ENCODE measurements at places on chromosomes 13 and 19.
A peak's percentile ranks its signal among the peaks of the same experiment; 100 is the strongest.

GRCh38 chr19:39970425-39970674 lies 615 bp upstream of the PSMC4 start:
- DNase-seq, result no peak

- no peak for DNase-seq
Observed at GRCh38 chr19:31572976-31573298, 223.7 kb upstream of the TSHZ3 start.

DNA sequence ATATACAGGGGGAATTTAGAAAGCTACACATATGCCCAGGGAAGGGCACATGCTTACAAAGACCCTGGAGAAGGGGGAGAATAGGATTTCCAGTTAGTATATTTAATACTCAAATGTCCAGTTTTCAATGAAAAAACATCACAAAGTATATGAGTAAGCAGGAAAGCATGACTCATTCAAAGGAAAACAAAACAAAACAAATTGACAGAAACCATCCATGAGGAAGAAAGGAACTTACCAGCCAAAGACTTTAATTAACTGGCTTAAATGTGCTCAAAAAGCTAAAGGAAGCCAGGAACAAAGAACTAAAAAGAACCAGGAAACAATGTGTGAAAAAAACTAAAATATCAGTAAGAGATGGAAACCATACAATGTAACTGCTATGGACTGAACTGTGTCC lies 716.2 kb upstream of the ARGLU1 start:
- DNase-seq, result peak; percentile 14

- DNase-seq, result peak; percentile 9
Observed at GRCh38 chr13:46113596-46113995, 8.8 kb upstream of the CPB2 start.

- DNase-seq, result no peak
Observed at GRCh38 chr13:49366841-49367240, 77.0 kb downstream of the CAB39L start.

DNA sequence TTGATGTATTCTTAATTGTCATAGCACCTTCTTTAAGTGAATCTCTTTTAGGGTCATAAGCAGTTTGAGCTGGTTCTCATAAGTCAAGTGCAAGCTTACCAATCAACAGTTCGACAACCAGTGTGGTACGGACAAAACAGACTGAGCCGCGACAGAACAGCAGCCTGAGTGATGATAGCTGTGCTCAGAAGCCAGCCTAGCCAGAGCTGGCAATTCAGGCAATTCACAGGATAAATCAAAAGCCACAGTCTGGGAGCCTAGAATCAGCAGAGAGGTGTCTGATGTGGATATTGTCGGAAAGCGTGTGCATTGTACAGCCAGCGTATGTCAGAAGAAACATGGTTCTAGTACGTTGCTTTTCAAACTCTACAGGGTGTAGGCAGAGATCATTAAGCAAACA lies 14.9 kb downstream of the UBE2L5 start:
- DNase-seq, result no peak

DNA sequence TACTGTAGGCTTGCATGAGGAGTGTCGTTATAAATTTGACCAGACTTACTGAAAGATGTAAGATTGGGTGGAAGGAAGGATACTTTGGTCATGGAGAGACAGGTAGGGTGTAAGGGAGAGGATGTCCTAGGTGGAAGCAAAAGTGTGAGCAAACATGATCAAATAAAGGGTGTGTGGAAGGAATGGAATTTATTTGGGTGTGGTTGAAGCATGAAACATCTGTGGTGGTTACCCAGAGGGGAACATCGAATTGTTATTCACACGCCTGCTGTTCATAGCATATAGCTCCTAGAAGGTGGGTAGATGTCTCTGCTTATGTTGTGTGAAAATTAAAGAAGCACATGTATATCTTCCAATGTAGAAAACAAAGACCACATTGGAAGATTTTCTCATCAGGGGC lies 157.7 kb downstream of the ATP8A2 start:
- DNase-seq, result no peak

DNA sequence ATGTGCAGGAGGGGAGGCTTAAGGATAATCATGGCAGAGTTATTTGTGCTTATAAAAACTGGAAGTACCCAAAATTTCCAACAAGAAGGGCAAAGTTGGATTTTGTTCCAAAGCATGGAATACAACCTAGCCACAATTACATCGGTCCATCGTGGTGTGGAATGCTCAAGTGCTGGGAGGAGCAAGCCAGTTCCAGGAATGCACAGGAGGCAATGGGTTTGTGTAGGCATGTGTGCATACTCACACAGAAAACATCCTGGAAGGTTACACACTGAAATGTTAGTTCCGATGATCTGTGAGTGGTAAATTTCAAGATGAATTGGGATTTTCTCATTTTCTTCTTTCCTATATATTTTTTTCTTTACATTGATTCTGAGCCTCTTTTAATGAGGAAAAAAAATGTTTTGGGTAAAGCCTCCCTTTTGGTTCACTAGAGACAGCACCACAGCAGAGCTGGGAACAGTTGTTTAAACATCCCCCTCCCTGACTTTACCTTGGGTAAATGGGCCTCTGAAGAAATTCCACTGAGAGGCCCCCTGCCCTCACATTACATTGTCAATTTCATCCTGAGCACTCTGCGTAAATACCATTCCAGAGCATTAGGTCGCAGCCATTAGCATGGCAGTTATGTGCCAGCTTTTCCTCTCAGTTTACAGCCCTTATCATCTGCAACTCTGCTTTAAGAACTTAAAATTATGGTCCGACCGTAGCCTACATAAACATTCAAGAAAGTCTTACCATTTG lies 122.0 kb downstream of the UQCRFS1 start:
- DNase-seq, result no peak

GRCh38 chr13:60397704-60398378 lies 821 bp downstream of the TDRD3 start:
- peak; percentile 78 for DNase-seq

DNA sequence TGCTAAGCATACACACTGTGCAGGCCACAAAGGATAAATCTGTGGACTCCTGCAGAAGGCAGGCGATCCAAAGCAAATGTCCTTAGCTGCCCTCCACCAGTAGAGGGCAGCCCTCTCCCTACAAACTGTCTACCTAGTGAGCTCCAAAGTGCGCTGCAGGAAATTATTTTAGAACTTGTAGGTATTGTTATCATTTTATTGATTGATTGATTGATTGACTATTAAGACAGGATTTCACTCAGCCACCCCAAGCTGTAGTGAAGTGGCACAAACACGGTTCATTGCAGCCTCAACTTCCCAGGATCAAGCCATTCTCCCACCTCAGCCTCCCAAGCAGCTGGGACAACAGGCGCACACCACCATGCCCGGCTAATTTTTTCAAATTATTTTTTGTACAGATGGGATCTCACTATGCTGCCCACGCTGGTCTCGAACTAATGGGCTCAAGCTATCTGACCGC lies 37.3 kb downstream of the RNF6 start:
- peak; percentile 84 for DNase-seq

- no peak for DNase-seq
Observed at GRCh38 chr19:8457827-8458226, 13.1 kb downstream of the HNRNPM start.

- no peak for DNase-seq
Observed at GRCh38 chr13:83344518-83344917, 537.8 kb downstream of the SLITRK1 start.

- no peak for DNase-seq
Observed at GRCh38 chr19:40704491-40705361, 12.0 kb downstream of the COQ8B start.

- no peak for DNase-seq
Observed at GRCh38 chr13:101955764-101956163, 446.1 kb downstream of the FGF14 start.

DNA sequence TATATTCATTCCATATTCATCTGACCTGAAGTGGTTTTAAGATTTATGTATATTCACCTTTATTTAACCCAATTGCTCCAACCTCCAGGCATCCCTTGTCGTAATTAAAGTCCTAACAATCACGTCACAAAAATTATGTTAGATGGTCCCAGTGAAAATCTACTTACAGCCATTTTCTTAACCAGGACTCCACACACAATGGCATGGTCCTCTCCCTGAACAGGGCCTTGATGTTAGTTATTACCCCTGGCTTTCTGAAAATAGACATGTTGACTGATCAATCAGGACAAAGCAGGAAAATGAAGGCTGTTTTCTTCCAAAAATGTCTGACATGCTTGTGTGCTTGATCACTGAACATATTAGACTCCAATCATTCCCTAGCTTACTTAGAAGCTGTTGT lies 542.7 kb upstream of the SLITRK5 start:
- no peak for DNase-seq

- DNase-seq, result no peak
Observed at GRCh38 chr13:77620138-77620537, 77.3 kb upstream of the SLAIN1 start.

DNA sequence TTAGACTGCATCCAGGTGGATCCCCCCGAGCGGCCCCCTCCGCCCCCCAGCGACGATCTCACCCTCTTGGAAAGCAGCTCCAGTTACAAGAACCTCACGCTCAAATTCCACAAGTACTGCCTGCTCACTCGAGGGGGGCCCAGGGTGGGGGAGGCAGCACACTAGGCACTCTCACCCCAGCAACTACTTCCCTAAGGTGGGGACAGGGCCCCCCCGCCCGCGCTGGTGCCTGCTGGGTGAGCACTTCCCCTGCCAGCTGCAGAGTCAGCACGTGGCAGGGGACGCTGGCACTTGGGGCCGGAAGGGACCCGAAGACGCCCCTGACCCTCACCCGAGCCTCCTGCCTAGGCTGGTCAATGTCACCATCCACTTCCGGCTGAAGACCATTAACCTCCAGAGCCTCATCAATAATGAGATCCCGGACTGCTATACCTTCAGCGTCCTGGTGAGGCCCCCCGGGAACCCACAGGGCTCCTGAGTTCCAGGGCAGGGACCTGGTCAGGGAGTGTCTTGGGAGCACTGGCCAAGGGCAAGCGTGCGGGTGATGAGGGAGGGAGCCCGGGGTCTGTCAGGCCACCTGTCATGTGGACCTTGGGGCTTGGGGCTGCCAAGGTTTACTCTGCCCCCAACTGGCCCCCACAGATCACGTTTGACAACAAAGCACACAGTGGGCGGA lies 5.2 kb downstream of the MCOLN1 start:
- no peak for DNase-seq

GRCh38 chr13:22061806-22062391 lies 391.0 kb downstream of the FGF9 start:
- no peak for DNase-seq

DNA sequence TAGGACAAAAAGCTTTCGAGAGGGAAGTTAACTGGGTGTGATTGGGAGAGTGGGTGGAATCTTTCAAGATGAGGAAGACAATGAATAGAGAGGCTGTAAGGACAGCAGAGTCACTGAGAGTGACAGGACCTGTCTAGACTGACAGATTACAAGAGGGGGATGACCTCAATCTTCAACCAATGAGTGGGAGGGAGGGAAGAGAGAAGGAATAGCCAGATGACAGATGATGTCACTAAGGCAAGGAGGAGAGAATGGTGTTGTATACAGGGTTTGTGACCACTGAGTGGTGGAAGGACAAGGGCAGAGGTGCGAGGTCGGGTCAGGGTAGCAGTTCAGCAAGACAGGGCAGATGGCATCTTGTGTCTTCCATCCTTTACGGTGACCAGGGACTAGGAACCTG lies 5.8 kb upstream of the ILF3 start:
- DNase-seq, result no peak

DNA sequence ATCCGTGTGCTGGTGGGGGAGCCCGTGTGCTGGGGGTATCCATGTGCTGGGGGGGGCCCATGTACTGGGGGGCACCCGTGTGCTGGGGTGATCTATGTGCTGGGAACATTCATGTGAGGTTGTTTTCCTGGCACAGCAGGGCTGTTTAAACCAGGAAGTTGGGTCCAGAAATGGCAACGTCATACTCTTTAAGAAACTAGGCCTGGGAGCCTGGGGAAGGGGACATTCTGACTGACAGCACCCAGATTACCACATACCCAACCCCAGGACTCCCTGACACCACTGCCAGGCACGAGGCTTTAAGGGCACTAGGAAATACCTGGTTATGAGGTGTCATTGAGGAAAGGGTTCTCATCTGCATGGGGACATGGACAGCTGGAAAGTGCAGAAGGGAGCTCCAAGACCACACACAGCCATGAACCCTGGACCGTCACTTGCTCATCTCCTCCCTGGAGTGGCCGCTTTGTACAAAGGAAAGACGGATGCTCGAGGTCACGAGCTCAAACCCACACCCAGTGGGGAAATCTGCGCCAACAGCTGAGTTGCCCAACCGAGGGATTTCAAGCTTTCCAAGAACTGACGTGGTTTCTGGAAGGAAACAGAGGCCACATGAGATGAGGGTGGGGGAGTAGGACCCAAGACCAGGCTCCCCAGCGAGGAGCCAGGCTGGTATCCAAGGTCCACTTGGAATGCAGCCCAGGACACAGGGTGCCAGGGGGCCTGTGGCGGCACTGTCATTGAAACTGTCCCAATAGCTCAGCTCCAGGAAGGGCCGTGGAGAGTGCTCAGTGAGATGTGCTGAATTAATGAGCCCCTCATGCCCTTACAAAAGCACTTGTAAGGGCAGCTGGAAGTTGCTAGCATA lies 40.9 kb downstream of the RAB20 start:
- DNase-seq, result peak; percentile 93
